ENCODE measurements at places on chromosomes 4 and X.

DNA sequence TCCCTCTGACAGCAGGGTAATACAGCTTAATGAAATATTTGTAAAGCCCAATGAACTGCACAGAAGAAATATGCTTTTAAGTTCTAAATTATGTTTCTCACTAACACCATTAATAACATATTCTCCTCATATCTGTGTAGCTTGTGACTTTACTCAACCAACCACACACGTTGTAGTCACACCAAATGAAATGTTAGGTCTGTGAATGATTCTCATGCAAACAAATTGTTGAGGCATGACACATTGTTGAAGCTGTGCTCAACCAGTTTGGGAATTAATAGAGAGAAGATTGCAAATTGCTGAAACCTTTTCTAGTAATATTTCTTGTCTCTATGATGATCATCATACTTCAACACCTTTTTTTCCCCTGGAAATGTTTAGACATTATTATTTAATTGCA is 645.9 kb downstream of the PCDH7 start:
- DNase-seq, result no peak

- peak; percentile 59 for DNase-seq
Measured at GRCh38 chr4:2412534-2412884, 5.9 kb downstream of the ZFYVE28 start.

- DNase-seq, result no peak
Measured at GRCh38 chr4:77163641-77164040, 6.6 kb downstream of the CCNG2 start.

DNA sequence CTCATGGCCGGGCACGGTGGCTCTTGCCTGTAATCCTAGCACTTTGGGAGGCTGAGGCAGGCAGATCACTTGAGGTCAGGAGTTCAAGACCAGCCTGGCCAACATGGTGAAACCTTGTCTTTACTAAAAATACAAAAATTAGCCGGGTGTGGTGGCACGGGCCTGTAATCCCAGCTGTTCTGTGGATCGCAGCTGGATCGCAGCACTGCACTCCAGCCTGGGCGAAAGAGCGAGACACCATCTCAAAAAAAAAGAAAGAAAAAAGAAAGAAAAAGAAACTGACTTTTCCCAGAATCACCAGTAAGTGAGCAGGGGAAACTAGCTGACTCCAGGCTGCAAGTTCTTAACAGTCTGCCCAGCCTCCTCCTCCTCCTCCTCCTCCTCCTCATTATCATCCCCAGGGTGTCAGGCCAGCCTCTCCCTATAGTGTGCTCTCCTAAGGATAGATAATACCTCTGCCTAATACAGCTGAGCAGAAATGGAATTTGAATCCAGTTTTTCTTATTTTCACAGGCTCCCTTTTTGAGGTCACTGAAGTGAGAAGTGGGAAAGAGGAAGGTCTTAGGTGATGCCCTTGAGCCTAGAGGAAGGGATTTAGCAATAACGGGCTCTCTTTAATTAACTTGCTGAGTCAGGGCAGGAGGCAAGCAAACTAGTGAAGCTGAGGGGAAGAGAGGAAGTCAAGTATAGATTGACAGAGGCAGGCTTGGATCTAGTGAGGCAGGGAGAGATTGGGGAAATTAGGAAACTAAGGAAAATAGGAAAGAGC is 11.8 kb upstream of the ELF2 start:
- no peak for DNase-seq

GRCh38 chrX:70436343-70436742 is 8.3 kb upstream of the DLG3 start:
- DNase-seq, result no peak

GRCh38 chrX:12648995-12649394 is 142.2 kb upstream of the PRPS2 start:
- DNase-seq, result no peak

- no peak for DNase-seq
Measured at GRCh38 chrX:103309860-103310554, 783 bp downstream of the BEX2 start.

DNA sequence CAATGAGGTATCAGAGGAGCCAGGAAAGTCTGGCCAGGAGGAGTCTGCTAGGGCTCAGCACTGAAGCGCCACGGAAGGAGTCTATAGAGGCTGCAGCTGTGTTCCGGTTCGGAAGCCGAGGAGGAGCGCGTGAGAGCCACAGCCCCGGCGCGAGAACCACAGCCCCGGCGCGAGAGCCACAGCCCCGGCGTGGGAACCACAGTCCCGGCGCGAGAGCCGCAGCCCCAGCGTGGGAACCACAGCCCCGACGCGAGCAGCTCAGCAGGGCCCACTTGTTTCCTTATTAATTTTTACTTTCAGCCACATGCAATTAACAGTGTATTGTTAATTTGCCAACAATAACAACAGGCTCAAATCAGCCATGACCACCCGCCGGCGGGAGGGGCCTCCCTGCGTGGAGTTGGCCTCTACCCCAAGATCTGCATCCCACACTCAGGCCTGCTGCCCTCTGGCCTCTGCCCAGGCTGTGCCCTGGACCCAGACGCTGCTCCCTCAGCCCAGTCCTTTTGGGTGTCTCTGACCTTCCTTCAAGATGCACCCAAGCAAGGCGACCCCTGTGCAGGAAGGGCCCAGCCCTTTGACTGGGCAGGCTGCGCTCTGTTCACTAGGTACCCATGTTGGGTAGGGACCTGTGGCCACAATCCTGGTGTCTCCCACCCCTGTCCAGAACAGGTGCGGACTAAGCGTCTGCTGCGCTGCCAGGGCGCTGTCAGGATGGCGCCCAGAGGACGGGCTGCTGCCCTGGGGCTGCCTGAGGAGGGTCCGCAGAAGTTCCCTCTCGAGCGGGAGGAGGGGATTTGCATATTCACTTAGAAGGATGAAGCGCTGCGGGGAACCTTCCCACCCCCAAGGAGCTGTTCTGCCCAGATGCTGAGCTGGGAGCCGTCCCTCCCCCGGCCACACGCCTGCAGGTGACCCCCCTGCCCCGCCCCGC is 113.8 kb downstream of the ADRA2C start:
- no peak for DNase-seq
